ENCODE measurements at places on chromosomes 13 and 19. TPM values are rescaled to one million over a fixed set of nuclear protein-coding genes. Genes with fewer than 3 reads are reported as not detected.

DNA sequence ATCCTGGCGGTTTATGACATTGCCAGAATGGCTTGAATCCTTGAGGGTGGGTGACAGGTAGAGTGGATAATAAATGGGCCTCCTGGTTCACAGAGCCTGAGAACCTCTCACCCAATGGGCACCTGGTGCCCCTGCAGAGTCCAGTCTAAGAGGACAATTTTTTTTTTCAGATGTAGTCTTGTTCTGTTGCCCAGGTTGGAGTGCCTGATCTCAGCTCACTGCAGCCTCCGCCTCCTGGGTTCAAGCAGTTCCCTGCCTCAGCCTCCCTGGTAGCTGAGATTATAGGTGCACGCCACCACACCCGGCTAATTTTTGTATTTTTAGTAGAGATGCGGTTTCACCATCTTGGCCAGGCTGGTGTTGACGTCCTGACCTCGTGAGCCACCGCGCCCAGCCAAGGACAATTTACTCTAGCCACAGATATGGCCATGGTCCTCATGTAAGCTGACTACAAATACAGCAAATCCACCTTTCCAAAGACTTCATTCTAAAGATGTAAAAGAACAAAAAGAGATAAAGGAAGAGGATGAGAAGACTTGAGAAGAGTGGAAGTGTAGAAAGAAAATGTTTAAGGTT lies 33.0 kb downstream of the COL4A2 start:
- no peak overlapping the region for H3K4me3 ChIP-seq
- H3K36me3 ChIP-seq, result peaks cover 6% of the 10 kb centered on the region
- H3K27me3 ChIP-seq, result no peaks in the 10 kb centered on the region
- DNase-seq, result no peak

DNA sequence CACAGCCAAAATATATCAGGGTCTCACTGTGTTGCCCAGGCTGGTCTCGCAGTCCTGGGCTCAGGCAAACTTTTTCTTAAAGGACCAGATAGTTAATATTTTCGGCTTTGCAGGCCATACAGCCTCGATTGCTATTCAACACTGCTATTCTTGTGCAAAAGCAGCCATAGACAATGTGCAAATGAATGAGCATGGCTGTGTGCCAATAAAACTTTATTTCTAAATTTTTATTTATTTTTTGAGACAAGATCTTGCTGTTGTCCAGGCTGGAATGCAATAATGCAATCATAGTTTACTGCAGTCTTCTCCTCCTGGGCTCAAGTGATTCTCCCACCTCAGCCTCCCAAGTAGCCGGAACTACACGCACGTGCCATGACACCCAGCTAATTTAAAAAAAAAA lies 8.2 kb upstream of the PGLS start:
- H3K4me1 ChIP-seq, result peaks cover 25% of the 10 kb centered on the region
- no peak overlapping the region for H3K27ac ChIP-seq

- DNase-seq, result no peak
- peaks cover 21% of the 10 kb centered on the region for H3K4me1 ChIP-seq
- H3K36me3 ChIP-seq, result no peaks in the 10 kb centered on the region
- peaks cover 64% of the 10 kb centered on the region for H3K27me3 ChIP-seq
- no peak overlapping the region for H3K4me3 ChIP-seq
Measured at GRCh38 chr19:32676186-32676894, 692 bp downstream of the RGS9BP start.

DNA sequence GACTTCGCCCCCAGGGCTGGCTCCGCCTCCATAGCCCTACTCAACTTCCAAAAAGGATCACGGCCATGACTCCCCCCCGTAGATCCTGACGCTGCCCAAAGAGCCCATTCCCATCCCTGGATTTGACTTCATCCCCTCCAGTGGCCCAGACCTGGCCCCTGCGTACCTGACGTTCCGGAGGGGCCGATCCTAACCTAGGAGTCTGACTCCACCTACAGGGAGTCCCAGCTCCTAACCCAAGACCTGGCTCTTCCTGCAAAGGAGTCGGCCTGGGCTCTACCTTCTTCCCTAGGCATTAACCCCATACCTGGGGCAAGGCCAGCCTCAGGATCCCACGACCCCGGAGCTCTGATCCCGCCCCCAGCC lies 10.8 kb downstream of the STAP2 start:
- H3K4me3 ChIP-seq, result peak overlapping the region; percentile 81
- peaks cover 19% of the 10 kb centered on the region for H3K4me1 ChIP-seq
- peaks cover 2% of the 10 kb centered on the region for H3K36me3 ChIP-seq
- DNase-seq, result no peak
- H3K27me3 ChIP-seq, result peaks cover 17% of the 10 kb centered on the region
- H3K27ac ChIP-seq, result no peak overlapping the region

DNA sequence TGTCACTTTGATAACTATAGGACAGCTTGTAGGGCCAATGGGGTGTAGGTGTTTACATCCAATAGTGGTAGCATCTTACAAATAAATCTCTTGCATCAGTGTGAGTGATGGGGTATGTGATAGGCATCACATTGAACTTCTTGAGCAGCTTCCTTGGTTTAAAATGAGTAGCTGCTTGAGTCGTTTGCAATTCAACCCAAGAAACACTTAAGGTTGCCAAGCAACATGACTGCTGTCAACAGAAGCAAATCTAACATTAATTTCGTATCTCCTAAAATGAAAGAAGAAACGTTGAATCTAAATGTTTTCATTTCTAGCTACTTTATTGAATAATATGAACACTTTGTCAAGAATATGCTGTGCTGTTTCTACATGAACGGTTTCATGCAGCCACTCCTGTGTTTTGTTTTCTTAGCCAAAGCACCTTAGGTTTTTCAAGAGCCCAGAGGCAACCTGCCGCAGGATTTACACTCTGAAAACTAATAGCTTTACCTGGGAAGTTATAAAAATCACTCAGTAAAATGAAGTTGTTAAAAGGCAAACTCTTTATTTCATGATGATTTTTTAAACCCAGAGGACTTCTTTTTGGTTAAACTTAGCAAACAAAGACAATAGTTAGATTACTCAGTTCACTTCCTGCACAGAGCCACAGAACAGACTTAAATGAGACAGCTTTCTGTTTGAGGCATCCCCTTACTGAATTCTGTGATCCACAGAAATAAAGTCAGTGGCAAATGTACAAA lies 305.2 kb downstream of the MTUS2 start:
- H3K27me3 ChIP-seq, result no peaks in the 10 kb centered on the region
- no peaks in the 10 kb centered on the region for H3K4me1 ChIP-seq
- H3K36me3 ChIP-seq, result no peaks in the 10 kb centered on the region
- H3K27ac ChIP-seq, result no peak overlapping the region

The RASIP1 gene
- total RNA-seq, result 1.0 TPM

The ZNF90 gene
- total RNA-seq, result 27.3 TPM

The NOTCH3 gene
- 125 TPM for total RNA-seq

The WIZ gene
- total RNA-seq, result 80.2 TPM

Measured in neural crest cell (in vitro differentiated cells).